Fibroblast of villous mesenchyme (primary cell): ENCODE measurements at places on chromosomes 4 and X.

DNA sequence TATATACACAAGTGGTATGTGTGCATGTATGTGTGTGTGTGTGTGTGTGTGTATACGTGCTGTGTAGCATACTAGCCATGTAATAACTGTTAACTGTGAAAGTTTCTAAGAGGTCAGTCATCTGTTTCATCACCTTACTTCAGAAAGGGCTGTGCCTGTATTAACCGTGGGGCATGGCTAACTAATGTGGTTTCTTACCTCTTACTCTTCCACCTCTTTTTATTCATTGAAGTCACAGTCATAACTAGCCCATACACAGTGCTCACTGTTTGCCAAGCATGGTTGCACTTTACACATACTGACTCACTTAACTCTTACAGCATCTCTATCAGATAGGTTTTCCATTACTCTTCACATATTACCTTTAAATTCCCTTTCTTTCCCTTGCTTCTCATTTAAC, 23.7 kb upstream of the LRAT start:
- DNase-seq: no peak

GRCh38 chr4:75786526-75786925, 62.1 kb downstream of the USO1 start:
- DNase-seq: no peak

DNA sequence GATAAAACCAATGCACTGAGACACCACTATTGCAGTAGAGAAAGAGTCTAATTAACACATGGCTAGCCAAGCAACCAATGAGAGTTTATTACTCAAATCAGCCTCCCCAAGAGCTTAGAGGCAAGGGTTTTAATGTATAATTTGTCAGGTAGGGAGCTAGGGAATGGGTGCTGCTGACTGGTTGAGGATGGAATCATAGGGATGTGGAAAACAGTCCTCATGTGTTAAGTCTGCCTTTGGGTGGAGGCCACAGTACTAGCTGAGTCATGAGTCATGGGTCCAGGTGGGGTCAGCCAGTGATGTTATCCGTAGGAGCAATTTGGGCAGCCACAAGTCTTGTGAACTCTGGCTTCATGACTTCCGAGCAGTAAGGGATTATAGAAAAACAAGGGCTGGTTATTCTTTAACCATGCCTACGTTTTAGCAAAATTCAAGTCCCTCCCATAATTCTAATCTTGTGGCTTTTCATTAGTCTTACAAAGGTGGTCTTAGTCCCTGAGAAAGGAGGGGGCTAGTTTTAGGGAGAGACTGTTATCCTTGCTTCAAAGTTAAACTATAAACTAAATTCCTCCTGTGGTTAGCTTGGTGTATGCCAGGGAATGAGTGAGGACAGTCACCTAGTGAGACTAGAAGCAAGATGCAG, 25.1 kb upstream of the PLAC8 start:
- no peak for DNase-seq

DNA sequence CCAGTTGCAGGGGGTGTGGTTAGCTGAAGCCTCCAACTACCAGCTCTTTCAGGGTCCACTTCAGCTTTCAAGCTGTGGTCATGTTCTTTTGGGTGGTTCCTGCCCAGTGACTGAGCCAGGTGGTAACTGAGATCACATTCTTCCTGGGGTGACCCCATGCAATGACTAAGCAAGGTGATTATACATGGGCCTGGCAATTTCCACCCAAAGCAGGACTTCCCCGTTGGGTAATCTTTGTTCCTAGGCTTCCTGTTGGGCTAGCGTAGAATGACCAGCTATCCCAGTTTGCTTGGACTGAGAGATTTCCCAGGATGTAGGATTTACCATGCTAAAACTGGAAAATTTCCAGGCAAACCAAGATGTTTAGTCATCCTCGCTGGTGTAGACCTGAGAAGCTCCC, 18.4 kb upstream of the MAGEB17 start:
- DNase-seq: no peak

GRCh38 chrX:427812-428725, 41.4 kb upstream of the PPP2R3B start:
- no peak for DNase-seq

DNA sequence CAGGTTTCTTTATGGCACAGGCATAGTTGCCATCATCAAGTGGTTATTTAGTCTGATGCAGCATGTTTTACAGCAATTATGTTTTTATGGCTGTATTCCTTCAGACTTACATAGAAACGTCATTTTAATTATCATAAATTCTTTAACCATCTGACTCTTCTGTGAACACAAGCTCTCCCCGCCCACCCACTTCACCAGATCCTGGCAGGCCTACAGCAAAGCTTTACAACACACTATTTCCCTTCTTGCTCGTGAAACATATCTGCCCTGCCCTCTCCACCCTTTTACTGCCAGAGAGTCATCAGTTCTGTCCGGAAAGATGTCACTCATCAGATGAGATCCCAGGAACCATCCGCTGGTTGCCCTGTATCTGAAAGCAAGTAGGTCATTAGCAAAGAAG, 120.5 kb downstream of the HS6ST2 start:
- no peak for DNase-seq

DNA sequence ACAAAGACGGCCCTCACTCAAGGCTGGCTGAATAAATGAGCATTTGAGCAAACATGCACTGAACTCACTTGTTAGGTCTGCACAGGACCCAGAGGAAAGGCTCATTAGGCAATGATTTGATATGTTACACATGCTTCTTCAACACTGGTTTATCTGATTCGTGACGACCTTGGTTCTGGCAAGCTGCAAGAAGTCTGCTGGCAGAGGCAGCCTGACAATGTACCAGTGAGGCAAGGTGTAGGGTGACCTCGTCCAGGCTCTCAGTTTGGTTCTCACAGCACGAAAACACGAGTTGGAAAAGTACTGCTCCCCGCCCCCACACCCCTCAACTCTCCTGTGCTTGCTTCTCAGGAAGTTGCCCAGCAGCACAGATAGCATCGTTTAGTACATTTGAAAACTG, 63.1 kb upstream of the CITED1 start:
- no peak for DNase-seq
